ENCODE measurements at places on chromosomes 12 and 14. TPM values are rescaled to one million over a fixed set of nuclear protein-coding genes. Genes with fewer than 3 reads are reported as not detected.

DNA sequence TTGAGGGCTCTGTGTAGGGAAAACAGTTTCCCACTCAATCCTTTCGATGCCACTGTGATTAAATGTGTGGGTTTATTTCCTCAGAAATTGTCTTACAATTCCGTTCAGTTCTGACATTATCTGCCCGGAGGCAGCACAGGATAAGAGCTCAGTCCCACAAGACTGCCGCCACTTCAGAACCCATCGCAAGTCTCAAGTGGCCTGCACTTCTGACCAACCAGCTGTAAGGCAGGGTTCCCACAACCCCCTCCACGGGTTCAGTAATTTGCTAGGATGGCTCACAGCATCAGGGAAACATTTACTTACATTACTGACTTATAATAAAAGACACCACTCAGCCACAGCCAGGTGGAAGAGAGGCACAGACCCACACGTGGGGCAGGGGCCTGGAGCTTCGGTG is 17.2 kb downstream of the BDKRB2 start:
- DNase-seq, result no peak
- H3K4me1 ChIP-seq, result no peaks in the 10 kb centered on the region
- H3K27ac ChIP-seq, result no peak overlapping the region
- no peak overlapping the region for H3K4me3 ChIP-seq
- H3K27me3 ChIP-seq, result no peaks in the 10 kb centered on the region

ABHD12B gene
- total RNA-seq, result not detected

DNA sequence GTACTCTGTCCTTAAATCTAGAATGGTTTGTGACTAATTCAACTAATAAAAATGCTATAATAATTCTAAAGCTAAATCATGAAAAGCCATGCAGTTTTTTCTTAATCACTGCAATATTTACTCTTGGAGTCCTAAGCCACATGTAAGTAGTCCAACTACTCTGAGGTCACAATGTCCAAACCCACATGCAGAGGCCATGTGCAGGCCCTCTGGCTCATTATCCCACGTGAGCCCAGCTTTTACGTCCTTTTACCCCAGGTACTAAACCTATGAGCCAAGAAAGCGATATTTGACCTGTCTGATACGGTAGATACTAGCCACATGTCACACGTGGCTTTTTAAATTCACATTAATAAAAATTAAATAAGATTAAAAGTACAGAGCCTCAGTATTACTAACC is 12.5 kb downstream of the TAS2R13 start:
- no peak for DNase-seq
- no peaks in the 10 kb centered on the region for H3K4me1 ChIP-seq
- H3K4me3 ChIP-seq, result no peak overlapping the region
- H3K27ac ChIP-seq, result no peak overlapping the region
- H3K27me3 ChIP-seq, result no peaks in the 10 kb centered on the region

NPFF gene
- not detected for total RNA-seq

PTPRR gene
- total RNA-seq, result 3.7 TPM

TTC9 gene
- 2.2 TPM for total RNA-seq

DNA sequence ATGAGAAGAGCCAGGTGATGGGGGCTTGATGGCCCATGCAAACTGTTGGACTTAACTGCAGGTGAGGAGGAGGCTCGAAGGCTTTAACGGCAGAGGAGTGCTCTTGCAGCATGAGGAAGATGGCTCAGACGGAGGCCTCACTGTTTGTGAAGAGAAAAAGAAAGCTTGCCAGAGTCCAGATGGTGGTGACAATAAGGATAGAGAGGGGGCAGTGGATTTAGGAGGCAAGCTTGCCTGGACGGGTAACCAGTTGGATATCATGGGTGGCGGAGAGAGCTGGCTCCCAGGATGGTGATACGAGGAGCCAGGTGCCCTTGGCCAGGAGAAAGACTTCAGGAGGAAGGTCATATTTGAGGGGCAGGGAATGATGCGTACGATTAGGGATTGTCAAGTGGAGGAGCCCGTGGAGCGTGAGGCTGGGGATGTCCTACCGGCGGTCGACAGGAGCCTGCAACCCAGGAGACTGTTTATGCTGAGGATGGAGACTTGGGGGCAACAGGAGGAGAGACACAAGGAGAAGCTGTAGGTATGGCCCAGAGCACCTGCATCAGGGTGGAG is 71.8 kb downstream of the CACNA1C start:
- H3K27me3 ChIP-seq, result no peaks in the 10 kb centered on the region
- no peak overlapping the region for H3K27ac ChIP-seq
- no peaks in the 10 kb centered on the region for H3K4me1 ChIP-seq
- H3K4me3 ChIP-seq, result no peak overlapping the region

- peaks cover 7% of the 10 kb centered on the region for H3K4me1 ChIP-seq
- no peaks in the 10 kb centered on the region for H3K27me3 ChIP-seq
- DNase-seq, result no peak
- no peak overlapping the region for H3K27ac ChIP-seq
Observed at GRCh38 chr12:124766727-124767065, 97.0 kb downstream of the SCARB1 start.

DNA sequence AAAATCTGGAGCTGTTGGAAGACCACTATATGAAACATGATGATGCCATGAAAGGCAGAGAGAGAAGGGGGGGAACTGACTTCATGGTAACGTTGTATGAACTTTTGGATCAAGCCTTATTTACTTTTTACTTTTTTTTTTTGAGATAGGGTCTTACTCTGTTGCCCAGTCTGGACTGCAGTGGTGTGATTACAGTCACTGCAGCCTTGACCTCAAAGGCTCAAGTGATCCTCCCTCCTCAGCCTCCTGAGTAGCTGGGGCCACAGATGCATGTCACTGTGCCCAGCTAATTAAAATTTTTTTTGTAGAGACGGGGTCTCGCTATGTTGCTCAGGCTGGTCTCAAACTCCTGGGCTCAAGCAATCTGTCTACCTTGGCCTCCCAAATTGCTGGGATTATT is 31.3 kb upstream of the CTDSP2 start:
- no peak overlapping the region for H3K27ac ChIP-seq
- no peaks in the 10 kb centered on the region for H3K36me3 ChIP-seq
- H3K4me3 ChIP-seq, result no peak overlapping the region
- DNase-seq, result no peak

DNA sequence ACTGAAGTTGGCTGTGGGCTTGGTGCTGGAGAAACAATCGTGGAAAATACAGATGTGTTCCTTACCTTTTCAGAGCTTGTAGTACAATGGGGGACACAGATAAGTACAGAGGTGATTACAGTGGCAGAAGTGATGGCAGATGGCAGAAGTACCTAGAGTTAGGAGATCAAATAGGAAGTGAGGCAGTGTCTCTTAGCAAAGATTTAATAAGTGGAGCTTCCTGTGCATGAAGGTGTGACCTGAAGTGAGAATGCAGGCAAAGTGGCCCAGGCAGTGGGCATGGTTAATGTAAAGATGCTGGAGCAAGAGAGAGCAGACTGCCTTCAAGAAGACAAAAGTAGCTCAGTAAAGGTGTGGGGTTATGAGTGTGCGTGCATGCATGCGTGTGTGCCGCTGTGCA is 16.0 kb downstream of the LRRK2 start:
- no peaks in the 10 kb centered on the region for H3K27me3 ChIP-seq
- H3K36me3 ChIP-seq, result no peaks in the 10 kb centered on the region
- no peak overlapping the region for H3K4me3 ChIP-seq
- no peak for DNase-seq

BLOC1S1 gene
- total RNA-seq, result 287 TPM

YY1 gene
- 61.2 TPM for total RNA-seq

DNA sequence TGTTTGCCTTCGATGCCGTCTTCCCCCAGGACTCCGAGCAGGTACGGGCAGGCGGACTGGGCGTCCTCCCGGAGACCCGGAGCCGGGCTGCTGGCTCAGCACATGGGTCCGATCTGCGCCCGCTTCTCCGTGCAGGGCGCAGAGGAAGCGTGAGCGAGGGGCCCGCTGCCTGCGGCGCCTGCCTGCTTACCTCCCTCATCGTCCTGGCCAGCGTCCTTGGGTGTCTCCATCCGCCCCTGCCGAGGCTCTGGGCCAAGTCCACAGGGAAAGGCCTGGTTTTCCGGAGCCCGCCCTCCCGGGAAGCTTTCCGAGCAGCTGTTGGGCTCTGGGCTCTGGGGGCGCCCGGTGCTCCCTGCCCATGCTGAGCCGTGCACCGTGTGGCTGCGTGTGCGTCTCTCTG is 33.5 kb downstream of the KIF26A start:
- no peak for DNase-seq
- no peaks in the 10 kb centered on the region for H3K36me3 ChIP-seq
- H3K27me3 ChIP-seq, result no peaks in the 10 kb centered on the region
- no peaks in the 10 kb centered on the region for H3K4me1 ChIP-seq

GRCh38 chr12:31890295-31891285 is 68.6 kb upstream of the RESF1 start:
- H3K36me3 ChIP-seq, result no peaks in the 10 kb centered on the region
- no peaks in the 10 kb centered on the region for H3K27me3 ChIP-seq
- no peak overlapping the region for H3K27ac ChIP-seq
- H3K4me3 ChIP-seq, result no peak overlapping the region
- DNase-seq, result no peak
- no peaks in the 10 kb centered on the region for H3K4me1 ChIP-seq

TPPP2 gene
- total RNA-seq, result not detected

DNA sequence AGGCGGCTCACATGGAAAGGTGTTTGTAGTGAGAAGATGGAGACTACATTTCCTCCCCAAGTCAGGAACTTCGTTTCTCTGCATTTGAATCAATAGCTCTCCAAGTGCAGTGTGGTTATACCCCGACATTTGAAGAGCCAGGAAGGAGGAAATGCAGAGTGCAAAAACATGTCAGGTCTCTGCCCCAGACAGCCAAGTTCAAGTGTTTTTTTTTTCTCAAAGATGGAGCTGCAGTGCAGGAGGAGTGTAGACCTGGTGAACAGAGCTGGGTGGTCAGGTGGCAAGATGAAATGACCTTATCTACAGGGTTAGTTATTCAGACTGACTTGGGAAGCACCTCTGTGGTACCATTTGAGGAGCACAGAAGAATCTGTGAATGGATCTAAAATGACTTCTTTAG is 21.3 kb downstream of the MLXIP start:
- peak overlapping the region; percentile 93 for H3K27ac ChIP-seq
- peaks cover 54% of the 10 kb centered on the region for H3K4me1 ChIP-seq
- H3K36me3 ChIP-seq, result no peaks in the 10 kb centered on the region

- no peaks in the 10 kb centered on the region for H3K36me3 ChIP-seq
- H3K4me3 ChIP-seq, result no peak overlapping the region
- H3K27ac ChIP-seq, result no peak overlapping the region
- no peaks in the 10 kb centered on the region for H3K4me1 ChIP-seq
Observed at GRCh38 chr12:122235741-122236140, 9.9 kb upstream of the DIABLO start.

CLMN gene
- 5.4 TPM for total RNA-seq

GRCh38 chr12:122948605-122949004 is 17.7 kb downstream of the ABCB9 start:
- no peaks in the 10 kb centered on the region for H3K36me3 ChIP-seq
- no peak overlapping the region for H3K4me3 ChIP-seq
- no peak overlapping the region for H3K27ac ChIP-seq
- peaks cover 24% of the 10 kb centered on the region for H3K4me1 ChIP-seq

DNA sequence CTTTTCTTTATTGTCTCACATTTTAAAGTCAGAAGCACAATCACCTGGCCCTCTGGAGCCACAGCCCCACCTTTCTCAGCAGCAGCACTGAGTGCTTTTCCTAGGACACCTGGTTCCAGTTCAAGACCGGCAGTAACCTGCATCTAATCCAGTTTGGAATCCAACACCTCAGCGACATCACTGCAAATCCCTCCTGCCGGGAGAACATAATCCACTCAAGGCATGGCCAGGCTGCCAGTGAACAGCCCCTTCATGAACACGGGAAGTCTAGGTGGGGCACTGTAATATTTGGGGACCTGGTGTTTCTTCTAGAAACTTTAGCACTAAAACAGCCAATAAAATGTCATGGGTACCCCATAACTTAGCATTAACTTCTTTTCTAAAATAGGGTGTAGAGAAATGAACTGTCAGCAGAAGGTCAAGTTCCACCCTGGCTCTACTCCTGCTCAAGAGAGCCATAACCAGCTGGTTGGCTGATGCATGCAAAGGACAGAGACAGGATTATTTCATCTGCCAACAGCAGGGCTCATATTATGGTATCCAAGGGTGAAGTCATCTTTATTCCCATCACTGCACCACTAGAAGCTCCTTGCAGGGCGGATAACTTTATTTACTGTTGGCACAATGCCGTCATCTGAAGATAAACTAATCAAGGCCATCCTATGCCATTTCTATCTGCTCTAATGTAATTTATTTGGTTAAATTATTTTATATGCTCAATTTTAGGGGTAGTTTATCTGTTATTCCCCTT is 76.7 kb downstream of the TTC7B start:
- no peak for DNase-seq
- no peak overlapping the region for H3K4me3 ChIP-seq
- no peaks in the 10 kb centered on the region for H3K36me3 ChIP-seq

KCNMB4 gene
- 9.1 TPM for total RNA-seq

SIRT4 gene
- total RNA-seq, result 10.3 TPM

- H3K36me3 ChIP-seq, result no peaks in the 10 kb centered on the region
- DNase-seq, result no peak
- no peaks in the 10 kb centered on the region for H3K4me1 ChIP-seq
- no peaks in the 10 kb centered on the region for H3K27me3 ChIP-seq
Observed at GRCh38 chr12:91513313-91513712, 330.7 kb upstream of the DCN start.

GRCh38 chr12:47356129-47356700 is 276.5 kb upstream of the AMIGO2 start:
- H3K27ac ChIP-seq, result no peak overlapping the region
- no peaks in the 10 kb centered on the region for H3K4me1 ChIP-seq
- no peaks in the 10 kb centered on the region for H3K27me3 ChIP-seq
- H3K4me3 ChIP-seq, result no peak overlapping the region
- H3K36me3 ChIP-seq, result no peaks in the 10 kb centered on the region
- no peak for DNase-seq

LAG3 gene
- not detected for total RNA-seq

SUSD6 gene
- 75.5 TPM for total RNA-seq

GRCh38 chr12:128920468-128920867 is 67.2 kb downstream of the GLT1D1 start:
- DNase-seq, result peak; percentile 32
- H3K27me3 ChIP-seq, result no peaks in the 10 kb centered on the region
- H3K27ac ChIP-seq, result no peak overlapping the region
- H3K4me1 ChIP-seq, result no peaks in the 10 kb centered on the region

DNA sequence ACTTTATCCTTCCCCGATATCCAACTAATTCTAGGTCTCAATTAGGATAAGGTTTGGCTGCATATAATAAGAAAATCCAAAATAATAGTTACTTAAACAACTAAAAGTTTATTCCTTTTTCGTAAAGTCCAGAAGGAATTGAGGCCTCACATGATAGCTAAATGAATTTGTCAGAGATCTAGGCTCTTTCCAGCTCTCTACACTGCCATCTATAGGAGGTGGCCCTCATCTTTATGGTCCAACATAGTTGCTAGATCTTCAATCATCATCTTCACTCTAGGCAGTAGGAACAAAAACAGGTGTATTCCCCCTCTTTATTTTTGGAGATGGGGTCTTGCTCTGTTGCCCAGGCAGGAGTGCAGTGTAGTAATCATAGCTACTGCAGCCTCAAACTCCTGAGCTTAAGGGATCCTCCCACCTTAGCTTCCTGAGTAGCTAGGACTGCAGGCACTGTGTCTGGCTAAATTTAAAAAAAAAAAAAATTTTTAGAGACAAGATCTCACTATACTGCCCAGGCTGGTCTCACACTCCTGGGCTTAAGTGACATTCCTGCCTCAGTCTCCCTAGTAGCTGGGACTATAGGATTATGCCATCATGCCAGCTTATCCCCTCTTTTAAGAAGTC is 46.5 kb upstream of the SAV1 start:
- no peaks in the 10 kb centered on the region for H3K36me3 ChIP-seq
- H3K27me3 ChIP-seq, result no peaks in the 10 kb centered on the region
- H3K4me3 ChIP-seq, result no peak overlapping the region
- no peak for DNase-seq
- H3K4me1 ChIP-seq, result no peaks in the 10 kb centered on the region

Measured in adrenal gland (tissue), 19 donors.